ENCODE measurements at places on chromosomes 3 and 15.

DNA sequence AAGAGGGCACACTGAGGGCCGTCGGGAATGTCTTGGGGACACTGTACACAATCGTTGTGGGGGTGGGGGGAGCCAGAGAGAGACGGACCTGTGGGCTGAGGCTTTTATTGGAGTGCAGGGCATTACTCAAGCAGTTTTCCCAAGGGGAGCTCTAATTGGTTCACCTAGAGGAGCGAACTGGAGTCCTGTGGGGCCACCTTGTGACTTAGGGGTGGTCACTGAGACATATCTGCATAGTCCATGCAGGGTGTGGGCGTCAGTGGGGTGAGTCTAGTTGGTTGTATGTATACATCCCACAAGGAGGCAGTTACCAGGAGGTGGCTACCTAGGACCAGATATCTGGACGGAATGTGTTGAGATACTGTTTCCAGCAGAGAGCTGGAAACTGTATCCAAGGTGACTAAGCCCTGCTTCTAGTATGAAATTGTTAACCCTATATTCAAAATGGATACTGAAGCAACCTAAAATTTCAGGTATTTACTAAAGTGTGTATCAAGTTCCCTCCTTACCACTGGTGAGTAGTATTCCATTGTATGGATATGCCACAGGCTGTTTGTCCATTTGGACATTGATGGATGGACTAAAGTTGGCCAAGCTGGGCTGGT is 2.6 kb upstream of the PIGZ start:
- no peak for DNase-seq

- no peak for DNase-seq
These were observed 31.2 kb downstream of the LINS1 start for GRCh38 chr15:100570735-100571313.

DNA sequence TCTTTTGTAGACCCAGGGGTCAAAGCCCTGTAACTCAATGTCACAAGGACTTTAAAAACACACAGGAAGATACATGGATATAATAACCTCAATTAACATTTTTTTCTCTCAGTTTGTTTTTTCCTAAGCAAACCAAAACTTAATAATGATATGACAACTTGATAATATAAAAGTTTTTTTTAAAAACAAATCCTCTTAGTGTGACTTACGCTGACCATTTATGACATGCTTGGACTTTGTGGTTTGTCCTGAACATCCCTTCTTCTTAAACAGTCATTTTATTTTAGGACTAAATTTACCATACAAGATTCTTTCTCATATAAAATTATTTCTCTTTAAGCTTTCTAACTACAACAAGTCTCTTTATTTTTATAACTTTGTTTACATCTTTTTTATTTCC is 25.4 kb upstream of the FAM3D start:
- DNase-seq: no peak

- DNase-seq: no peak
These were observed 280.6 kb upstream of the ZNF717 start for GRCh38 chr3:76065964-76066363.

- no peak for DNase-seq
These were observed 220.7 kb downstream of the FHIT start for GRCh38 chr3:61030469-61031035.

DNA sequence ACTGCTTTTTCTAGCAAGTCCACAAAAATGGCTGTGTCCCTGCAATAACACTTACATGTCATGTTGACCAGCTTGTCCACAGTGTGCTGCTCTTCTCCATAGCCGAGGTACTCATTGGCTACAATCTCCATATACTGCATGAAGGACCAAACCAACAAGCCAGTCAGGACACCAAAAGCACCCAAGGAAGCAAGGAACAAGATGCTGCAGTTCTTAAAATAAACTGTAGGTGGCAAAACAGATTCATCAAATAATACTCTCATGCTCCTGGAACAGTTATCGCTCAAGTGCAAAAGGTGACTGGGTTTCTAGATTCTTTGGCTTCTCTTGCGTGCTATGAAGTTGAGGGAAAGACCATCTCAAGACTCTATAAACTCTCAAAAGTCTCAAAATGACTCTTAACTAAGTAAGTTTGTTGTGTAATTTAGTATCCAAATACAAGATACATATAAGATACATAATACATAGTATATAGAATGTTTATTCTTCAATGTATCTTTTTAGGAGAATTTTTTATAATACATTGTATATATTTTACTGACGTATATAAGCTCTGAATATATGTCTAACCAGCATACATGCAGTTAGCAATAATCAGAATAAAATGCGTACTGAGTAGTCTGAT is 57.0 kb downstream of the NEK10 start:
- peak; percentile 50 for DNase-seq

All from GM10248 (cell line).